Activated CD8-positive, alpha-beta memory T cell treated with anti-CD3 and anti-CD28 coated beads, Interleukin-2, amount 50 U/mL, for 48 hours (primary cell): ENCODE measurements at places on chromosomes 3 and 15.

DNA sequence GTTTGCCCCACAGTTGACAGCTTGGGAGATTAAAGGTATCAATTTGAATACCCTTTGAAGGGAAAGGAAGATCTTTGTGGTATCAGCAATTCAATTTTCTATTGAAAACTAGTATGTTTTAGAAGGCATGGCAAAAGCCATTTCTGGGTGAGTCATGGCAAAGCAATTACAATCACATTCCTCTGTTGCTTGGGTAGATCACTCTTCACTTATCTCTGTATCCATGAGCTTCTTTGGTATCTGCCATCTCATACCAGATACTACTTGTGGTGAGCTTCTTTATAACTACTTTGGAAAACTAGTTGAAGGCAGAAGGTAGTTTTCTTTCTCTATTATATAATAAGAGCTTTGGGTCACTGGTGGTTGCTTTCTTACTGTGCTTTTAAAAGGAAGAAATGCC lies 28.3 kb upstream of the LSAMP start:
- DNase-seq, result no peak

DNA sequence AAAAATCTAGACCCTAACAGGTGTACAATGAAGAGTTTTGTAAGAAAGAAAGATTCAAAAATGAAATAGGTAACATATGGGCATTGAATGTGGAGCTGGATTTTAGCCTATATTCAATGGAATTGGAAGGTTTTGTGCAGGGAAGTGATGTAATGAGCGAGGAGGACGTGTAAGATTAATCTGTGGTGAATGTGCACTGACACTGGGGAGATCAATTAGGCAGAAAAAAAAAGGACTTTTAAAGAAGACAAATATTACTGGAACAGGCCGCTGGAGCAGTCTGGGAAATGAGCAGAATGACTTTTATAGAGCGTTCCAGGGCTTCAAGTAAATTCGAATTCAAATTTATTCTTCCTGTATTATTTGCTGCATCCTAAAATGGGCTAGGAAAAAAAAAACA lies 55.2 kb downstream of the PDIA5 start:
- DNase-seq, result no peak

GRCh38 chr3:145243875-145244274 lies 917.1 kb downstream of the PLOD2 start:
- no peak for DNase-seq

DNA sequence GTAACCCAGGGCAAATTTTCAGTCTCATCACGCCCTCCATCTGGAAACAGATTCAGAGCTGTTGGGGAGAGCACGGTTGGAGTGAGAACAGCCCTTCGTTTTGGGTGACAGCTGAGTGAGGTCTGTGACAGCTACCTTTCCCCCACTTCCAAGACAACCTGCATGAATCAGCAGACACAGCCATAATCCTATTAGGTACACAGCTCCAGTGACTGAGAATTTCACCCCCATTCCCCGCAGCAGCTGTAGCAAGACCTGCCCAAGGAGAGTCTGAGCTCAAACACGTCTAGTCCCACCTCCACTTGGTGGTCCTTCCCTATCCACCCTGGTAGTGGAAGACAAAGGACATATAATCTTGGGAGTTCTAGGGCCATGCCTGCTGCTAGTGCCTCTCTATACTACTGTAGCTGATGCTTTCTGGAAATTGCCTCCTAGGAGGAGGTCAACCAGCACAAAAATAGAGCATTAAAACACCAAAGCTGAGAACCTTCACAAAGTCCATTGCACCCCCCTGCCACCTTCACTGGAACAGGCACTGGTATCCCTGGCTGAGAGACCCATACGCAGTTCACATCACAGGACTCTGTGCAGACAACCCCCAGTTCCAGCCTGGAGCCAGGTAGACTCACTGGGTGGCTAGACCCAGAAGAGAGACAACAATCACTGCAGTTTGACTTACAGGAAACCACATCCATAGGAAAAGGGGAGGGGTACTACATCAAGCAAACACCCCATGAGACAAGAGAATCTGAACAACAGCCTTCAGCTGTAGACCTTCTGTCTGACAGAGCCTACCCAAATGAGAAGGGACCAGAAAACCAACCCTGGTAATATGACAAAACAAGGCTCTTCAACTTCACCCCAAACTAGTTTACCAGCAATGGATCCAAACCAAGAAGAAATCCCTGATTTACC lies 448.6 kb upstream of the CBLB start:
- DNase-seq, result no peak

DNA sequence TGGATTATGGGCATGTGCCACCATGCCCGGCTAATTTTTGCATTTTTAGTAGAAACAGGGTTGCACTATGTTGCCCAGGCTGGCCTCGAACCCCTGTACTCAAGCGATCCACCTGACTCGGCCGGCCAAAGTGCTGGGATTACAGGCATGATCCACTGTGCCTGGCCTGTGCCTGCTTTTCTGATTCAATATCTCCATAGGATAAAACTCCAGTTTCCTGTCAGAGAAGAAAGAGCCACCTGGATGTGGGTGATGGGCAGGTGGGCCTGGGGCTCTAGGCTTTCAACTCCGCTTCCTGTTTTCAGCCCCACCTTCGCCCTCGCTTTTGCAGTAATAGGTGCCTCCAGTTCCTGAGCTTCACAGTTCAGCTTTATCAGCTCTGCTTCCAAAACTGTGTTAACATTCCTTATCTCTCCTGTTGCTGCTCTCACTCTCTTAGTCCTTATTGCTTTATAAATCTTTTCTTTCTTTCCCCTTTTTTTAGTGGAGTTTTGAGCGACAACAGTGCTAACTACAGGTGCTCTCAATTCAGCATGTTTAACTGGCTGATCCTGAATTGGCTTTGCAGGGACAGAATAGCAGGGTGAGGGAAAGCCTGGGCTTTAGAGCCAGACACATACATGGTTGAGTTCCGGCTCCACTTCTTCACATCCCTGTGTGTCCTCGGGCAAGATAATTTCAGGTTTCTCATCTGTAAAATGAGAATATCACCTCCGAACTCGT lies 21.1 kb upstream of the PDE8A start:
- DNase-seq, result no peak

- DNase-seq, result no peak
These were observed 18.1 kb downstream of the ARL8B start for GRCh38 chr3:5140230-5140621.

DNA sequence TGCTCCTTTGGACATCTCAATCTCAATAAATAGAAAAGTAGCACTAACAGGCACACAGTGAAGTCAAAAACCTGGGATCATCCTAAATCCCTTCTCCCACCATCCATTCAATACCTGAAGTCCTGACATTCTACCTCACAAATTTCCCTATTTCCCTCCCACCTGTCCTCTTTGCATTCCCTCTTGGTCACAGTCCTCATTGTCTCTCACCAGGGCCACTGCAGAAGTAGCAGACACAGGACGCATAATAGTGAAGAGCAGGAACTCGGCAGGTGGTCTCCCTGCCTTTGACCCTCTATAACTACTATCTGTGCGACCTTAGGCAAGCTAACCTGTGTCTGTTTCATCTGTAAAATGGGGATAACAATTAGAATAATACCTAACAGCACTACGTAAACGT lies 2.3 kb downstream of the THOC7 start:
- DNase-seq, result no peak

DNA sequence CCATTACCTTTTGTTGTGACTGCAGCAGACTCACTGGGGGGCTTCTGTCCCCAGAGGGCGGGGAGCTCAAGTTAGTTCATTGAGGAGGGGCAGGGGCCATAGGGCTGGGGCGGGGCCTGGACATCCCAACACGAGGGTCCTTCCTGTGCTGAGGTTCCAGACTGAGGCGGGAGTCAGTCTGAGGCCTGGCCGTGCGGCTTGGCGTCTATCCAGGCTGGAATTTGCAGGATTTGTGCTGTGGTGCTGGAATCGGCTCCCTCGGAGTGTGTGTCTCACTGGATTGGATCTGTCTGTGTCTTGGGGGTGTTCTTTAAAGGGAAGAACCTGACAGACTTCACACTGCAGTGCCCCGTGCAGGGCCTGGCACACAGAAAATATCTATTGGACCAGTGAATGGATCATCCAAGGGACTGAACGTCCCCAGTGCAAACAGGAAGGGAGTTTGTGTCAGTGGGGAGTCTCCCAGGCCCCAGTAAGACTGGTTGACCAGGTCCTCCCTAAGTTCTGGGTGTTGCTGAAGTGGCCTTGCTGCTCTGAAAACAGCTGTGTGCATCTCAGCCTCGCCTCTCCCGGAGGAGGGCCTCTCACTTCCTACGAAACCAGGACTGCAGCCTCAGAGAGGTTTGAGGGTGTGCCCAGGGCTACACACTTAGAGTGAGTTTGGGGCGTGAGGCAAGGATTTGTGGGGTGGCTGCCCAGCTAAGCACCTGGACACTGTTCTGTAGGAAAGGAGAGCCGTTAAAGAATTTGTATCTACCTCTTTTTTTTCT lies 26.1 kb downstream of the GOLGA6L2 start:
- no peak for DNase-seq

GRCh38 chr3:72659596-72659995 lies 188.6 kb downstream of the SHQ1 start:
- DNase-seq, result no peak

DNA sequence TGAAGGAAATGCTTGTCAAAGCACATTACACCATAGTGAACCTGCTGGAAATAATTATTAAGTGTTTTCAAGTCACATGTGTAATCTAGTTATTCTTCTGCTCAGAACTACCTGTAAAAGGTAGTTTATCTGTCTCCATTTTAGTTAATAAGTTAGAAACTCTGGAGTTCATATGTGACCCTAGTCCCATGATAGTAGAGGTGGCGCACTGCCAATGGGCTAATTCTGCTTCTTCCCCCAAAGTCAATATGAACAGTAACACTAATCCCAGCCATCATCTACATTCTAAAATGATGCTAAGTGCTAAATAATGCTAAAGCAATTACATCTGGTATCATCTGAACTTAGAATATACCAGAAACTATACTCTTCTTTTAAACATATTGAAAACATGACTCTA lies 361.0 kb upstream of the NECTIN3 start:
- DNase-seq, result no peak

DNA sequence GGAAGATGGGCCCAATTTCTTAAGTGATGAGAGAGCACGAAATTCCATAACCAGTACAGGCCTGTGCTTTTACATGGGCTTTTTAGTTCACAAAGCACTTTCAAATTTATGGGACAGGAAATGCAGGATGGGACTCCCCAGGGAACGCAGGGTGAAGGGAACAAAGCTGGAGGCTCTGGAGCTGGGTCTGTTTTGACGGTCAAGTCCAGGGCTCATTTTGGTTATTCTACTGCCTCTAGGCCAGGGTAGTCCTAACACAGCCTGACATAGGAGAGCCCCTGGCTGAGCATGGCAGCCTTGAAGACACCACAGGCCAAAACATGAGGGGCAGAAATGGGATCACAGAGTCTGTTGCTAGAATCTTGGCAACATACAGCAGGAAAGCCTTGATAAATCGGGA lies 33.5 kb downstream of the HCLS1 start:
- no peak for DNase-seq

- no peak for DNase-seq
These were observed 233.4 kb downstream of the MEX3B start for GRCh38 chr15:81812456-81812855.

- DNase-seq, result no peak
These were observed 811.4 kb downstream of the NAALADL2 start for GRCh38 chr3:175670557-175670956.

- no peak for DNase-seq
These were observed 34.2 kb downstream of the MAGEF1 start for GRCh38 chr3:184677344-184678316.

DNA sequence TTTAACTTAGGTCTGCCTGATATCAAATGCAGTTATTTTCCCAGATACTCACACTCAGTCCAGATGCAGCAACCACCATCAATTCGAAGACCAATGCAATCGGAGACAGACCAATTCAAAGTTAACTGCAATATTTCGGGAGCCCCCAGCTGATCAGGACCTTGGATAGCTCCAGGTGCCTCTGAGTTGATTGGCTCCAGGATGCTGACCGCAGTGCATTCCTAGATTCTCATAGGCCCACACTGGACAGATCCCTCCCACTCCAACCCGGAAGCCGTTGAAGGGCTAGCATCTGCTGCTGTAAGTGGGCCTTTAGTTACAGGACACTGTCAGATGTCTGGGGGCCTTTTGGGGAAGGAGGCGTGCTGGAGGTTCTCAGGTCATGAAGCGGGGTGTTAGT lies 89.5 kb upstream of the ATP2B2 start:
- peak; percentile 63 for DNase-seq

- DNase-seq, result no peak
These were observed 873.1 kb downstream of the NSUN3 start for GRCh38 chr3:94935738-94936580.

DNA sequence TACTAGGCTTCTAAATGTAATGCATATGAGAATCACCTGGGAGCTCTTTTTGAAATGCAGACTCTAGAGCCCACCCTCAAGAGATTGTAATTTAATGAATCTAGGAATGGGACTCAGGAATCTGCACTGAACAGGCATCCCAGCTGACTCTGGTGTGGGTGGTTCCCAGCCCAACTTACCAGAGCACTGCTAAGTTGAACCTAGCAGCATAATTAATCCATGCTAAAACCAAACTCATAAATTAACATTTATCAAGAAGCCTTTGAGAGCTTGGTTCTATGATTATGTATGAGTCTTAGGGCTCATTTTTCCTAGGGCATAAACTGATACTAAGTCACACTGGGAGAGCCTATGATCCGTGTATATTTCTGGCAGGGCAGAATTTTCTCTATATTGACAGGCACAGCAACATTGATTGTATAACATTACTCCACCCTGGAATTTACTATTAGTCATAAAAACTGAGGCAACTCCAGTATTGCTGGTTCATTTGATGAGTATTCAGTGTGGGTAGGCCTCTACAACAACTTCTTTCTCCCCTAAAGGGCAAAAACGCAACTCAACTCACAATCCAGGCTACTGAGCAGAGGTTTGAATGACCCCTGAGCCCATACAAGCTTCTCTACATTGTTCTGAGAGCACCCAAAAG lies 10.7 kb upstream of the CSTA start:
- DNase-seq, result no peak

DNA sequence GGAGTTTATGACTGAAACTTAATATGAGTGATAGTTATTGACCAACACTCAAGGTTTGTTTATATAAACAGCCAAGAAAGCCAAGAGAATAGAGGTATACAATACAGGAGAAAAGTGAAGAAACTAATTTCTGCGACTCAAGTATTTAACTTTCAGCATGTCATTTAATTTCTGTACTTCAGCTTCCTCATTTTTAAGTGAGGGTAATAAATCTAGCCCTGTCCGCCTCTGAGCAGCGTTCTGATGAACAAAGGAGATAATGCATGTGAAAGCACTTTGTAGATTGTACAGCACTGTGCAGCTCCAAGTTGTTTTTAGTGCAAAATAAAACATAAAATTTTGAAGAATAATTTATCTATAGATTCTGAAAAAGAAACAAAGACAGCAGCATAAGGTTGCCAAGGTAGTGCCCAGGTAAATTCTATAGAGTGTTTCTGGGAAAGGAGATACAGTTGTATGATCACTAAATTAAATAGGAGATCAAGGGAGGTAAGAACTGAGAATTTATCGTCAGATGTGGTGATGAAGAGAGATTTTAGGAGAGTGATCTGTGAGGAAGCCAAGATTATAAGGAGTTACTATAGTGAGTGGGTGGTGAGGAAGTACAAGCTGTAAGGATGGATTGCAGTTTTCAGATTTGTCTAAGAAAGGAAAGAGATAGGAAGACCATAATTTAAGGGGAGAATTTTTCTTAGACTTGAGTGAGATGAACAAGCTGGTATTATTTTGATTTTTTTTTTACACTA lies 71.3 kb downstream of the RASA2 start:
- no peak for DNase-seq

- peak; percentile 74 for DNase-seq
These were observed 725 bp upstream of the SCAMP2 start for GRCh38 chr15:74873756-74874424.
